NCI-H146 (cell line): ENCODE measurements at places on chromosomes 6 and 20.

GRCh38 chr6:95143408-95144180 lies 433.7 kb upstream of the MANEA start:
- DNase-seq = peak; percentile 60

DNA sequence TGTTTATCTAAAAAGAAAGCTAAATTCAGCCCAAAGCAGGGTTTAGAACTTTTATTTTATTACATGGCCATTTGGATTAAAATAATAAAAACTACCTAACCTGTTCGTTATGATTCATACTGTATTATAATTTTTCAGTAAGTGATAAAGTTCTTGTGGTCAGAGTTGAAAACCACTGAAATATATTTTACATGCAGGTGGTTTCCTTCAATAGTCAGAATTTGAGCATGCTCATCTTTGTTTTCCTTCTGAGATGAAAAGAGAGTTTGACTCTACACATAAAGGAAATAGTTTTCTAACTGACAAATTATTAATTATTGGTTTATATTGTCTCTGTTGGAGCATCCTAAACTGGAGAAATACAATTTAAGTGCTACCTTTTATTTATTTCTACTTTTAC lies 114.0 kb upstream of the FKBP1C start:
- DNase-seq = no peak

- DNase-seq = no peak
Measured at GRCh38 chr6:151647976-151648639, 154.3 kb downstream of the CCDC170 start.

DNA sequence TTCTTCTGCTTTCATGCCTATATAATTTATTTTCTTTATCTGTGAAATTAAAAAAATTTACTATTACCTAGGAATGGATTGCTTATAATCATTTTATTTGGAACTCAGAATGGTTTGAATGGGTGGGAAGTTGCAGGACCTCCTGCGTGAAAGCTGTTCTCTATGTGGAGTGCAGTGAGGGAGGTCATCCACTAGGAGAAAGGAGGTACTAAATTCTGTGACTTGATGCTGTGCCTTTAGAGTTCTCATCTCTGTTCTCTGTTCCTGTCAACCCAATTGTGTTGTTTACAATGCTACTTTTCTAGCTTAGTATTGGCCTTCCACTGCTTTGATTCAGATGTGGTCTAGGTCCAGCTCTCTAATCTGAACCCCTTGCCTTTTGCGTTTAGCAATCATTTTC lies 65.0 kb upstream of the HIVEP1 start:
- DNase-seq = no peak

DNA sequence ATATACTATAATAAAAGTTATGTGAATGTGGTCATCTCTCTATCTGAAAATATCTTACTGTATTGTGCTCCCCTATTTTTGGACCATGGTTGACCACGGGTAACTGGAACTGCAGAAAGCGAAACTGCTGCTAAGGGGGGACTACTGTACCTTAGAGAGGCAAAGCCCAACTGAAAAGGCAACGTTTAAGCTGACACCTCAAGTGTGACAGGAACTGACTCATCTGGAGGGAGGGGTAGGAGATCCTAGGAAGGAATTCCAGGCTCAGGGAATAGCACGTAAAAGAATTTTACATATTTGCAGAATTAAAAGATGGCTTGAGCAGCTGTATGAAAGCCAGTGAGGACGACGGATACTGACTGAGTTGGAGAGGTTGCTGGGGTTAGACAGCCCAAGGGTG lies 34.8 kb downstream of the ELOVL2 start:
- DNase-seq = no peak

DNA sequence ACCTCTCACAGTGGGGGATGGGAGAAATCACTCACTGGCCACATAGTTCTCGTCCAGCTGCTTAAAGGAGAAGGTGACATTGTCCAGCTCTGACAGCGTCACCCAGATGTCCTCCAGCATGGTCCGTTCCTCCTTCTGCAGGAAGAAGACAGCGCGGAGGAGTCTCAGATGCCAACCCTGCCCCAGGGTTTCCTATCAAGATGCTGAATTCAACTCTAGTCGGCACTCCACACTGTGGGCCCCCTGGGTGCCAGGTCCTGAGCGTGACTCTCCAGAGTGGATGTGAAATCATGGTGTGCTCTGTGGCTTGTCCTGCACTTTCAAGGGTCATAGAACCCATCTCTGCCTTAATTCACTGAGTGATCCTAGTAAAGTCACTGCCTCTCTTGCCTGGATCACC lies 193.2 kb downstream of the PREX1 start:
- DNase-seq = no peak

- DNase-seq = no peak
Measured at GRCh38 chr6:105459864-105460263, 57.0 kb upstream of the PREP start.

DNA sequence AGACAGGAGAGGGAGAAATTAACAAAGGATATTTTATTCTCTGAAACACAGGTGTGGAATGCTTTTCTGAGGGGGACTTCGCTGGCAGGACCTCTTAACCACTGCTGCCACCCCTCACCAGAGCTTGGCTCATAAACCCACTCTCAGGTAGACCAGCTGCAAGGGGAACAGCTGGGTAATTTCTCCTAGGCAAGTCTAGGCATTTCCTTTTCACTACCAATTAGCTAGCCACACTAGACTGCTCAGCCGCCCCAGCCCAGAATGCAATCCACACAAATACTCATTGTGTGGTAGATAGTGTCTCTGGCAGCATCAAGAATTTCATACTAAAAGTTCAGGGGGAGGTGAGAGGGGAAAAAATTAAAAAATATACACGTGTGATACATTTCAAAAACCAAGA lies 267.6 kb upstream of the ID4 start:
- DNase-seq = peak; percentile 41

DNA sequence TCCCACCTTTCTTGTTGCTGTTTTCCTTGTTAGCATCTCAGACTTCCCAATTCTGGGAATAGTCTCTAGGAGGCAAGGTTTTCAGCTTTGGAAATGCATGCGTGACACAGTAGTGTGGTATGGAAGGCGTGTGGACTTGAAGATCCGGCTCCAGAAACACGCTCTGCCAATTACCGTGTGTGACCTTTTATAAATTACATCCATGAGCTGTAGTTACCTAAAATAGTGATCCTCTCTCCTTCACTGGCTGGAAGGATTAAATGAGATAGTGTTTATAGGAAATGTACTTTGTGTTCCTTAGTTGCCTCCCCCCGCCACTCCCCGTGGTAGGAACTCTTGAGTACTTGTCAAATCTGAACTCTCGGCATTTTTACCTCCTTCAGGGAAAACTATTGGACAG lies 13.0 kb downstream of the E2F3 start:
- DNase-seq = no peak

DNA sequence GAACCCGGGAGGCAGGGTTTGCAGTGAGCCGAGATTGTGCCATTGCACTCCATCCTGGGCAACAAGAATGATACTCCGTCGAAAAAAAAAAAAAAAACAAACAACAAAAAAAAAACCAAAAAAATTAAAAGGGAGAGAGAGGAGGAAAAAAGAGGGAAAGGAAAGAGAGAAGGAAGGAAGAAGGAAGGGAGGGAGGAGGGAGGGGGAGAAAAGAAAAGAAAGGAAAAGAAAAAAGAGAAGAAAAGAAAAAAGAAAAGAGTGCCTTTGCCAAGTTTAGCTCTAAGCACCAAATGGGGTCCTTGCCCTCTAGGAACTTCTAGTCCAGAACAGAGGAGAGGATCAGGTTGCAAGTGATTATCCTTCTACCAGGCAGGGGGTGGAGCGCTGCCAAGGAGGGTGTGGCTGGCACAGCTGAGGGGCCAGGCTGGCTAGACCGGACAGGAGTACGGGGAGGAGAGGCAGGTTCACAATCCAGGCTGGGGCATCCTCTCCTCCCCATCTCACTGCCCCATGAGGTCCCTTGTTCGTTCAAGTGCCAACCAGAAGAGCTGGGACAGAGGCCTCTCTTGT lies 19.1 kb downstream of the GNAS start:
- DNase-seq = no peak

DNA sequence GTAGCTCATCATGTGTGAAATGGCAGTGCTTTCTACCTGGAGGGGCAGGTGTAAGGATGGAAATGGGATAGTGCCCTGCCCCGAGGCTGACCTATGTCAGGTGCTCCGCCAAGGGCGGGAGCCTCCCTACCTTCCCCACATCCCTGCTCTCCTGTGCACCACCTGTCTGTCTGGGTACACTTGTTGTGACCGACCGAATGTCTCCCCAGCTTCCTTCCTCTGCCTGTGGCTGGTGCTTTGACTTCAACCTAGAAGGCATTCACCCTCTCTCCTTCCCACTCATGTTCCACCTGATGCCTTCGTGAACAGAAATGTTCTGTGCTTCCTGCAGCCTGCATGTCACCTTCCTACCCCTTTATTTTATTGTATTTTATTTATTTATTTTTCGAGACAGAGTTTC lies 114.8 kb downstream of the SCML4 start:
- no peak for DNase-seq

DNA sequence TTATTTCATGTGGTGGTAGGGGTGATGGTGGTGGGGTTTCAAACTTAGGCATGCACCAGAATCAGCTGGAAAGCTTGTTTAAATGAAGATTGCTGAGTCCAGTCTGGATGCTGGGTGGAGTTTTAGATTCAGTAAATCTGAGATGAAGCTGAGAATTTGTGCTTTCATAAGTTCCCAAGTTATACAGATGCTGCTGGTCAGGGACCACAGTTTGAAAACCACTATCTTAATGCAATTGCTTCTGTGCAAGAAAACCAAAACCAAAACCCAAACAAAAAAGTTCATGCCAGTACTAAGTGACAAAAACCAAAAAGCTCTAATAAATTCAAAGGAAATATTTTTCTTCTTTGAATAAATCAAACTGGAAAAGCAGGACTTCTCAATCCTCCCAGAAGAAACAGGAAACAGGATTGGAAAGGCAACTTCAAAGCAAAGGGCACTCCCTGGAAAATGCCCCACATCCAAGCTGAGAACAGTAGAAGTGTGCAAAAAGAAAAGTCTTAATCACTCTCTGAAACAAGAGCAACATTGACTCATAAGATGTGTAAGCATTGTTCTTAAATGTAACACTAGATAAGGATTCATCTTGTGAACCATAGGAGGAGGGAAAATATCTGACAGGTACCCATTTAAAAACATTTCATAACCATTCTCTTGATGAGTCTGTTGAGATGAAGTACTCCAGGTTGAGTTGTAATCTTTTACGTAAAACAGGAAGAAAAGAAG lies 481.5 kb upstream of the HSF2 start:
- DNase-seq = no peak

DNA sequence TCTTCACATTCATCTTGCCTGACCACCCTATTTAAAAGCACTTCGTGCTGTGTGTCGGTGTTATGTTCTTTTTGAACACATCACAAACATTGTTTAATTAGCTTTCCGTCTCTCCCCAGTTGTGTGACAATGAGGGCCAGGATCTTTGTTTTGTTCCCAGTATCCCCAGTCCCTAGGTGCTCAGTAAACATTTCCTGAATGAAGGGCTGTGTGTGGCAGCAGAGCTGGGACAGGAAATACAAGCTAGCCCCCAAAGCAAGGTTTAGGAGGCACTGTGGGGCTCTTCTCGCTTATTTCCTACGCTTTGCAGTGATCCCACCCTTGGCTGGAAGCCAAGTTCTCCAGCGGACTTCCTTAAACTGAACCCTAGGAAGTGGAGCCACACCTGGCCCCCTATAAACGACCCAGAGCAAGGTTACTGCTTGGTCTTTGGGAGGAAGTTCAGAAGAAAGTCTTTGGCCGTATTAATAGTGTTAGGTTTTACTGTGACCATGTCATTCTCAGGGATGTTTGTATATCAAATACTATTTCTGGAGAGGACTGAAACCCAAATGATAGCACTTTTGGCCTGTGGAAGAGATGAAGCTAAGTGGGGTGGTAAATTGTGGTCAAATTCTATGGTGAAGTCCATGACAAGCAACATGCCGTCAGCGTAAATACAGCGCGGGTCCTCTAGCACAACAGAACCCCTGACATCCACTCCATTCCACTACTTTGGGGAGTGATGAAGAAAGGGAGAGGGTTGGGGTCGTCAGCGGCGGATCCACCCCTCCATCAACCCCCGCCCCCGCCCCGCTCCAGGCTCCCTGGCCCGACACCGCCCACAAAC lies 570 bp upstream of the FANCE start:
- DNase-seq = peak; percentile 32

DNA sequence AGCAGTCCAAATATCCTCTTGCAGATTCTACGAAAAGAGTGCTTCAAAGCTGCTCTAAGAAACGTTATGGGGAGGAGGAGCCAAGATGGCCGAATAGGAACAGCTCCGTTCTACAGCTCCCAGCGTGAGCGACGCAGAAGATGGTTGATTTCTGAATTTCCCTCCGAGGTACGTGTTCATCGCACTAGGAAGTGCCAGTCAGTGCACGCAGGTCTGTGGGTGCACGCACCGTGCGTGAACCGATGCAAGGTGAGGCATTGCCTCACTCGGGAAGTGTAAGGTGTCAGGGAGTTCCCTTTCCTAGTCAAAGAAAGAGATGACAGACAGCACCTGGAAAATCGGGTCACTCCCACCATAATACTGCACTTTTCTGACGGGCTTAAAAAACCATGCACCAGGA lies 272.1 kb upstream of the DEFB115 start:
- DNase-seq = no peak

DNA sequence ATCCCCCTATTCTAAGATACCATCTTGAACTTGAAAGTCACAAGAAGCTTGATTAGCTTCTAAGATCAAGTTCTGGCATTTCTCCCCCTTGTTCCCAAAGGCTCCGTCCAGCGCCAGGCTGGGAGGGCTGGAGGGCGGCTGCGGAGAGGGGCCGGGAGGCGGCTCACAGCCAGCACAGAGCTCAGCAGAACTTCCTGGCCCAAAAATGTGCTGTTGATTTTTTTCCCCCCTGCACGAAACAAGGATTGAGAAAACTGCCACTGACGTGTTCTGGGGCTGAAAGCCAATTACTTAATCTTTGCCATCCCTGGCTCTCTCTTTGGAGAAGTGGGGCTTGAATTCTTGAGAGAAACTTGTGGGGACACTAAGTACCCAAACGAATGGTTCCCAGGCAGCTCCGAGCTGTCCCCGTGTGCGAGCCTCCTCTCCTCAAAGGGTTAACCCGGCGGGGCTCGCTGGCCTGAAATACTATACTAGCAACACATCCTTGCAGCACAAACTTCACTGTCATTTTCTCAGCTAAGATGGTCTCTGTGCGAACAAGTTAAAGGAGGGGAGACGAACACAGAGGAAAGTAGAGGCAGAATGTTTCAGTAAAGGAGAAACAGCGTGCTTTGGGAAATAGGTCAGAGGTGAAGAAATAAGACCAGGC lies 452 bp downstream of the TRAF3IP2 start:
- DNase-seq = no peak

DNA sequence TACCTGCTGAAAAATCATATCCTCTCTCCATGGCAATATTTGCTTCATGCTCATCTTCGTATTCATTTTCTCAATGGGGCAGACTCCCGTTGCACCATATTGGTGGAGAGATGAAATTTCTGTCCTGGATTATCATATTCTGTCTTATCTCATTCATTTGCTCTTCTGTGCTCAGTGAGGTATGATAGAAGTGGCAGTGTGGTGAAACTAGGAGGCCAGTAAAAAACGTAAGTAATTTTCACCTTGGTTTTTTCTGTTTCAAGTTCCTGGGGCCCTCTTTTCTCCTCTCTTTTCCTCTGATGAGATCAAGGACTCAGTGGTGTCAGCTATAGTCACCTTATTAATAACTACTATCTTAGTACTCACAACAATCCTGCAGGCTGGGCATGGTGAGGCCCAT lies 182.5 kb upstream of the HDAC2 start:
- no peak for DNase-seq
